ENCODE measurements at places on chromosomes 1 and 21.

DNA sequence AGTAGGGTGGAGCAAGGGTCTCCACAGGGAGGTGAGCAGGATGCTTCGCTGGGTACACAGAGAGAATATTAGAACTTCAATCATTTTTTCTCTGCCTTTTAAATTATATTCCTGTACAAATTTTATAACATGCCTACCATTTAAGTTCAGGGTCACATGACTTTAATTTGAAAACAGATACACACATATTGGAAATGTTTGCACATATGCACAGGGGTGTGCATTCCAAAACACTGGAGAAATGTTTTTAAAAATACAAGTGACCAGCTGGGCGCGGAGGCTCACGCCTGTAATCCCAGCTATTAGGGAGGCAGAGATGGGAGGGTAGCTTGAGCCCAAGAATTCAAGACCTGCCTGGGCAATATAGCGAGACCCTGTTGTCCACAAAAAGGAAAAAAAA lies 39.7 kb downstream of the NIPAL3 start:
- no peak for DNase-seq

- no peak for DNase-seq
These were observed 26.4 kb downstream of the SNX27 start for GRCh38 chr1:151638074-151638775.

- peak; percentile 38 for DNase-seq
These were observed 43.5 kb upstream of the RAB4A start for GRCh38 chr1:229227298-229227919.

GRCh38 chr1:67052741-67053534 lies 1.0 kb downstream of the SLC35D1 start:
- no peak for DNase-seq

DNA sequence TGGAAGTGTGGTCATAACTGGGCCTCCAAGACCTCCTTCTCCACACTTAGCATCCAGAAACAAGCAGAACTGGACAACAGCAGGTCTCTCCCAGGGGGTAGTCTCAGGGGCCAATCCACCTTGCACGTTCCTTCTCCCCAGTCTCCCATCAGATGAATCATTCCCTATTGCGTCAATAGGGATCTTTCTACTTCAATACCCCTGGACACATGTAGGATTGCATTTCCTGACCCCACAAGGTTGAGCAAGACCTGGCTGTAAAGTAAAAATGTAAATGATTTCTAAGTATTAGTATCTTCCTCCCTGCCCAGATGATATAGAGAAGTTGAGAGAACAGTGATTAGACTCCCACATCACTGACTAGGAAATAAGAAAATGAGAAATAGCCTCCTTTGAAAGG lies 224.5 kb upstream of the CSF3R start:
- no peak for DNase-seq

- peak; percentile 97 for DNase-seq
These were observed 128.4 kb upstream of the SOD1 start for GRCh38 chr21:31530897-31531705.

DNA sequence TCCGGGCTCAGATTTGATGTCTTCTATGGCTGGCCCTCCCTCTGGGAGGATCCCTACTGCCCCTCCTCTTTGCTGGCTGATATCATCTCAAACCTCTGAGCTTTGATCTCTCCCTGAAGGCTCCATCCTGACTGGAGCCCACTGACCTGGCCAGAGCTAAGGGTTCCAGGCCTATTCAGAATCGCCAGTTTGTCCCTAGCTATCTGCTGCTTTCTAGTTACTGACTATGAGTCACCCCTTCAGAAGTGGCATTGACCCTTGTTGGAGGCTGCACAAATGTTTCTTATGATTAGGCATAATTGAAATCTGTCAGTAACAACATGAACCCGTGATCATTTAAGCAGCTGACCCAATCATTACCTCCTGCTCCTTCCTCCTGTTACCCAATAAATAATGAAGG lies 87.1 kb downstream of the ABCA4 start:
- DNase-seq, result no peak

DNA sequence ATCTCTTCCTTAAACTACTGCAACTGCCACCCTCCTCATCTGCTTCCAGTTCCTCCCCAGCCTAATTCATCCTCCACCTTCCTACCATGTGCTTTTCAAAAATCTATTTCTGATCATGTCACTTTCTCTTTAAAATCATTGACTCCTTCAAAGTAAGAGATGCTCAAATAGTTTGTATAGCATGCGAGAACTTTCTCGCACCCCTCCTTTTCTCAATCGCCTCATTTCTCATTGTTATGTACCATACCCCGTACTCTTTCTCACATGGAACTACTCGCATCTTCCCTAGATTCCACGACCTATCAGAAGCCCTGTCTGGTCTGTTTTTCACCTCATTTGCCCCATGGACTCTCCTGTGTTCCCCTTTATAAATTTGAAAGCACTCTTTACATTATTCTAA lies 238.2 kb downstream of the NRIP1 start:
- no peak for DNase-seq

GRCh38 chr1:8059161-8059622 lies 33.1 kb upstream of the ERRFI1 start:
- DNase-seq, result no peak

DNA sequence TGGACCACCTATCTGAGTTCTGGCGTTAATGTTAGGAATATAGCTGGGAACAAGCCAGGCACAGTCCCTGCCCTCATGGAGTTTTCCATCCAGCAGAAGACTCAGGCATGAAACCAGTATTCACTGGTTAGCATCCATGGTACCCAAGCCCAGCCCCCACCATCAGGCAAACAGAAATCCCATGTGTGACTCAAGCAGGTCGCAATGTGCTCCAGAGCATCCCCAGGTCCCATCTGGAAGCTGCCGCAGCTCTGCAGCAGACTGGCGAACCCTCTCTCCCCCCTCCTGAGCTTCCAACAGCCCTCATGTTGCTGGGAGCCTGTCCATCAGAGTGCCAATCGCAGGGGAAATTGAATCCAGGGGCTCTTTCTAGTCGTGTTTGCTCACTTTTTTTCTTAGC lies 174.2 kb downstream of the RRAGC start:
- no peak for DNase-seq

DNA sequence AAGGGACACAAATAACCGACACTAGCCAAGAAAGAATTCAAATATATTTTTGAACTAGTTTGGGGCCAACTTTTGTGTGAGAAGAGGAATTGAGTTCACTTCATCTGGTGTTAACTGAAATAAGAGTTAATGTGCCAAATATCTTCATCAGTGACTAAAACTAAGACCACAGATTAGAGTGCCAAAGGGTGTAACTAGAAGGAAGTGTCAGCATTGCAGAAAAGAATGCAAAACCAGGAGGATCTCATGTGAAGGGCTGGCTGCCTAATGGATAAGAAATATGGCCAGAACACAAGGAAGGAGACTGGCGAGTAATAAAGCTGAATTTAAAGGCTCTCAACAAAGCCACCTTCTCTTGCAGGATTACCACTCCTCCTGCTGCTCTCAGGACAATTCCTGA lies 61.8 kb upstream of the LRRC8D start:
- DNase-seq, result no peak

DNA sequence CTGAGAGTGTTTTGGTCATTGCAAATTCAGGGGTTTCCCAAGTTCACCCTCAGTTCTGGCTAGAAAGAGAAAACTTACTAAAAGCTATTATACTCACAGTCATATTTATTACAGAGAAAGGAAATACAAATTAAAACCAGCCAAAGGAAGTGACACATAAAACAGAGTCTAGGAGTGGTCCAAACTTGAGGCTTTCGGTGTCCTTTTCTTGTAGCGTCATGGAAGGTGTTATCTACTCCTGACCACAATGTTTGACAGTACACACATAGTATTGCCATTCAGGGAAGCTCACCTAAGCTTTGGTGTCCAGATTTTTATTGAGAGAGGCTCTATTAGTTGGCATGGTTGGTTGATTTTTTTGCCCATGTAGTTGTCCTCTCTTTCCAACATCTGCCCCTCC lies 59.0 kb downstream of the SLC35A3 start:
- no peak for DNase-seq

GRCh38 chr1:115198938-115199337 lies 109.6 kb upstream of the TSPAN2 start:
- no peak for DNase-seq

GRCh38 chr1:23100074-23100748 lies 68.4 kb downstream of the LUZP1 start:
- no peak for DNase-seq
